Karpas-422 (cell line): ENCODE measurements at places on chromosomes 16 and 17.

DNA sequence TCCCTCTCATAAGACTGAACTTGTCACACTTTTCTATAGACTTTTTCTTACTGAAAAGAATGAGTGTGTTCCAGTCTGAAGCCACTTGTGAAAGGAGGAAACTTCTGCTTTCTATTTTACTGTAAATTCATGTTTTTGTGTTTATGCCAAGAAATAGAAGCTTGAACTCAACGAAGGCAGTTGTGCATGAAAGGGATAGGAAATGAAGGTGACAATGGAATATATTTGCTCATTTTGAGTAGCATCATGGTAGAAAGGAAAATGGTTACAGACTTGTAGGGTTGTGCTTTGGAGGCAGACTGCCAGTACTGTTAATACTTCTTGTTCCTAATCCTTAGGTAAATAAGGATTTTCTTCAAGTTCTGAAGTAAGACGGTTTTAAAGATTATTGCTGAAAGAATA, 8.1 kb downstream of the CLTC start:
- no peak for DNase-seq

DNA sequence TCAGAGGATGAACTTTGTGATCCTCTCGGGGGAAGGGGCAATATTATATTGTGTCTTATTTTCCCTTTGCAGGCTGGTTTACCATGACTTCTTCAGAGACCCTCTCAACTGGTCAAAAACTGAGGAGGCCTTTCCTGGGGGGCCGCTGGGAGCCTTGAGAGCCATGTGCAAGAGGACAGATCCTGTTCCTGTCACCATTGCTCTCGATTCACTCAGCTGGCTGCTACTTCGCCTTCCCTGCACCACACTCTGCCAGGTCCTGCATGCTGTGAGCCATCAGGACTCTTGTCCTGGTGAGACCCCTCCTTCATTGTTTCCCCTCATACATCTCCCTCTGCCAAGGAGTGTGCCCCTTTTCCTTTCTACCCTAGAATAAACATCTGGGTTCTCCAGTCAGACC, 2.5 kb downstream of the ELP5 start:
- DNase-seq = no peak

GRCh38 chr17:62790564-62790986, 17.5 kb downstream of the MARCHF10 start:
- no peak for DNase-seq

- DNase-seq = no peak
These were observed 536.7 kb upstream of the HSBP1 start for GRCh38 chr16:83271123-83271522.

GRCh38 chr17:7875804-7876370, 12.7 kb upstream of the CHD3 start:
- no peak for DNase-seq

- no peak for DNase-seq
These were observed 29.7 kb downstream of the CDK5R1 start for GRCh38 chr17:32516450-32516849.
